ENCODE measurements at places on chromosomes 12 and 14.

GRCh38 chr14:75654127-75654732 lies 6.4 kb downstream of the ERG28 start:
- peak; percentile 70 for DNase-seq

GRCh38 chr12:132550014-132550802 lies 60.2 kb downstream of the LRCOL1 start:
- DNase-seq = no peak

GRCh38 chr12:4265280-4265679 lies 8.3 kb upstream of the CCND2 start:
- DNase-seq = no peak

DNA sequence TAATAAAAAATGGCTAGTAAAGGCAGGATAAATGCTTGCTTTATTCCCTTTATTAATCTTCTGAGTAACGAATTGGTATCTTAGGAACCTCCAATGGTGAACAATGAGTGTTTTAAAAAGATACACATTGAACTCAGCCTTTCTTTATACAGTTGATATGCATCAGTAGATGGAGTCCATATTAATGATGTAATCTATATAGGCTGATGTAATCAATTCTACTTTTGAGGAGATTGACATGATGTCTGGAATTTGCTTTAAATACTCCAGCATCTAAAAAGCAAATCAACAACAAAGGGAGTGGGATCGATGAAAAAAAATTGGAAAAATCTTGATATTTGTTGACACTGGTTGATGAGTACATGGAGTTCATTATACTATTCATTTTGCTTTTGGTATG lies 106.2 kb downstream of the ANO4 start:
- no peak for DNase-seq

- no peak for DNase-seq
Measured at GRCh38 chr12:38919191-38919590, 13.8 kb upstream of the CPNE8 start.

DNA sequence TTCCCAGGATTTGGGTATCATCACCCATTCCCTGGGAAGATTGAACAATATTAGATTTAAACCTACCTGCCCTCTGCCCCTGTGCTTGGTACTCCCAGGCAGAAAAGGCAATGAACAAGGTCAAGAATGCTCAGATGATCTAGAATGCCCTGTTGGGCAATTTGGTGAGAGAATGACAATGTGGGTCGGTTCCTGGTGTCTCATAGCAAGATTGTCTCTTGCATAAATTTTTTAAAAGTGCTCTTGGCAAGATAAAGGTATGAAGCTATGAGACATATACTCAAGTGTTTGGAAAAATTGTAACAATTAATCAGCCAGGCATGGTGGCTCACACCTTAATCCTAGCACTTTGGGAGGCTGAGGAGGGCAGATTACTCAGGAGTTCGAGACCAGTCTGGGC lies 86.0 kb upstream of the OTX2 start:
- DNase-seq = no peak

DNA sequence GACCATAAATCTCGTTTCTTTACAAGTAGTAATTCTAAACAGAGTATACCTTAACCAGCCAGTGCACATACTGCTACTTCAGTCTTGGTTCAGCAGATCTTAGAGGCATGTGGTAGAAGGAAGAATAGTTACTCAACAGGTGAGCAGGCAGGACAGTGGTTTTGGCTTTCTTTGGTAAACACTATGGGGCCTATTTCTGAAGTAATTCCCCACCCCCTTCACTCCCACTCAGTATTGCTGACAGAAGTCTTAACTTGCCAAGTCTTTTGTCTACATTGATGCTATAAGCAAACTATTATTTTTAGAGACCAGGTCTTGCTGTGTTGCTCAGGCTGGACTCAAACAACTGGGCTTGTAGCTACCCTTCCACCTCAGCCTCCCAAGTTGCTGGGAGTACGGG lies 68.5 kb downstream of the FBXO34 start:
- DNase-seq = peak; percentile 17

DNA sequence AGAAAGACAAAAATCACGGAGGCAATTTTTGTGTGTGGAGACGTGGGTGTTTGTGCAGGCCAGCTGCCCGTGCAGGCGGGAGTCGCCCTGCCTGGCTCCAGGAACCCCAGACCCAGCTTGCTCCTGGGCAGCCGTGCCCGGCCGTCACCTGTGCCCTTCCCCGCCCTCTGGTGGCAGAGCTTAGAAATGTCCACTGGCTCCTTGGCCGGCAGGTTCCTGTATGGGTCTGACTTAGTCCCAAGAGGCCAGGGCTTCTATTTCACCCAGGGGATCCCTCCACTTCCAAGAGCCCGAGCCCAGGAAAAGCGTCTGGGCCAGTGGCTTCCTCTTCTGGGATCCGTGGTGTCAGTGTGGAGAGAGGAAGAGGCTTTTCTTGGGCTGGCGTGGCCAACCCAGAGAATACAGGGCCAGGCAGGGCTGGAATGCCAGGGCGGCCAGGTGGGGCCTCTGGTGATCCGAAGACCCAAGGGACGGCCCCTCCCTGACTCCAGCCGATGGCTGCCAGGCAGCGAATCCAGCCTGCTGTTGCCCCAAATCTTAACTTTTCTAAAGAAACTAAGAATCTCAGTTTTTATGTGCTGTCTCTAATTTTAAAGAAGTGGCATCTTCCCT lies 120.9 kb downstream of the TMEM132C start:
- DNase-seq = no peak

DNA sequence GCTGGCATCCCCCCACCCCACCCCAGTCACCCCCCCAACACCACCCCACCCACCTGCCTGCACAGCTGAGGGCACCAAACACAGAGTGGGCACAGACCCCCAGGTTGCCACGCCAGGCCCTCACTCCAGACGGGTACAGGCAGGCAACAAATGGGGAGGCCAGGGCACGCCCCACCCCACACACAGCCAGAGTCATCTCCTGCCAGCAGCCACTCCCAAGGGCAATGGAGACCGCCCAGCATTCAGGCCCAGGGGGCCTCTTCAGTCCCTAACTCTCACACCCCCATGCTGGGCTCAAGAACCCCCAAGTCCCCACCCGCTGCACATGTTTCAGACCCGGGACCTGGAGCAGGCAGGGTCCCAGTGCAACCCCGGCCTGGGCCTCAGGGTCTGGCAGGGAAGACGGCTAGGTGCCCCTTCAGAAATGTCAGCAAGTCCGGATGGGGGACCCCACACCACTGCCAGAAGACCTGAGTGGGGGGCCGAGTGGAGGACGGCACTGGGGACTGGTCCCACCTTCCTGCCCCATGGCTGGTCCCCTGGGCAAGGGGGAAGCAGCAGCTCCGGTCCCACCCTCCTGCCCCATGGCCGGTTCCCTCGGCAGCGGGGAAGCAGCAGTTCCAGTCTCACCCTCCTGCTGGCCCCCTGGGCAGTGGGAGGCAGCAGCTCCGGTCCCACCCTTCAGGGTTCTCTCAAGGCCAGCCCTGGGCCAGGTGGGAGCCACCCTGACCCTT lies 11.9 kb downstream of the AKT1 start:
- DNase-seq = no peak

DNA sequence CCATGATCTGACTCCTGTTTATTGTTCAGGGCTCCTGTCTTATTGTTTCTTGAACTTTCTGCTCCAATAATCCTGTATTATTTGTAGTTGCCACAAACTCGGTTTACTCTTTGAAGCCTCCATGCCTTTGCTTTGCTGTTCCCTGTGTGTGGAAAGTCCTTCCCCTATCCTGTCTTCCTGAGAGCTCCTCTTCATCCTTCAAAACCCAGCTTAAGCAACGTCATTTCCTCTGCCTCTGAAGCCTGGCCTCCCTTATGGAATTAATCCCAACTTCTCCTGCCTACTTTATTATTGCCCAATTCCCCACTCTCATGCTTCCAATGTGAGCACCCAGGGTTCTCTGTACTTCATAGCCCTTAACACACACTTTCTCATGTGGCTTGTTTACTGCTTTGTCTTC lies 766.2 kb downstream of the MED13L start:
- DNase-seq = no peak

GRCh38 chr12:64749461-64750200 lies 9.6 kb downstream of the GNS start:
- no peak for DNase-seq

- DNase-seq = no peak
Measured at GRCh38 chr12:109582636-109583035, 9.0 kb downstream of the MVK start.

- no peak for DNase-seq
Measured at GRCh38 chr12:103572312-103573045, 14.6 kb upstream of the STAB2 start.

GRCh38 chr12:70663838-70664237 lies 26.6 kb upstream of the PTPRB start:
- DNase-seq = no peak

DNA sequence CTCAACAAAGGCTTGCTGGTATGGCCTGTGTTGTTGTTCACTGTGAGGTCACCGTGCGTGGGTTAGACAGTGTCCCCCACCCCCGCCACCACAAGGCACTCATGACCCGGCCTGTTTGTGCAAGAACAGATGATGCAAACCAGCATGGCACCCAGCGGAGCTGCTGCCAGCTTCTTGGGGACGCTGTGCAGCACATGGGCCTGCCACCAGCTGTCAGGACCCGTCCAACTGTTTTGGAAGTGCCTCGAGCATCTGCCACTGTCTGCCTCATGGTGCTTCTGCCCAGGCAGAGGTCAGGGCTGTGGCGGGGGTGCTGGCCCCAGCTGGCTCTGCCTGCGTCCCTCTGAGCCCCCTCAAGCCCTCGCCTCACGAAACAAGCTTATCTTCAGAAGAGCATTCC lies 1.5 kb downstream of the ASB2 start:
- DNase-seq = no peak

DNA sequence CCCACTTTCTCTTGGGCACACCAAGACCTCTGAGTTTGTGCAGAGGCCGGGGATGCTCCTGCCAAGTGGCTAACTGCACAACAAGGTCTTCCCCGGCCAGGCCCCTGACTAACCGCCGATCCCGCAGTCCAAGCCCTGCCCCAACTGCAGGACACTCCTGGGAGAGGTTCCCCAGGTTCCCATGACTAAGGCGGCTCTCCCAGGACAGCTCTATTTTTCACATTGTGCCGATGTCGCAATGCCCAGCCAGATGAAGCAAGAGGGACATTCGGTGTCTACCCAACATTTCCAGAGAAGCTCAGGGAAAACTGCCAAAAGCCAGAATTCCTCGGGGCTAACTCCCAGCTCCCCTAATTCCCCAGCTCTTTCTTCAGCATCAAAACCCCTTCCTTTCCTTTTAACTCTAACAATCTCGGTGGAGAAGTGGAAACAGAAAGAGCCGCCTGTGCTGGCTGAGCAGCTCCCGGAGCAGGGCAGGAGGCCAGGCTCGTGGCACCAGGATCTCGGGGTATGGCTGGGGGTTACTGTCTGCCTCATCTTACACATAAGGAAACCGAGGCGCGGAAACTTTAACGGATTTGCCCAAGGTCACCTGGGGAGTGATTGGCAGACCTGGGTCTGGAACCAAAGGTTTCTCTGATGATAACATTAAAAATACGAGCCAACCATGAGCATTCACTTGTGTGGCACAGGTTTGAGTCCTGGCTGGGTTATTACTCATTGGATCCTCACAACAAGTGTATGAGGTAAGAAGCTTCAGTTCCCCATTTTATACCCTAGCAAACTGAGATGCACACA lies 318.2 kb downstream of the BCL11B start:
- no peak for DNase-seq

DNA sequence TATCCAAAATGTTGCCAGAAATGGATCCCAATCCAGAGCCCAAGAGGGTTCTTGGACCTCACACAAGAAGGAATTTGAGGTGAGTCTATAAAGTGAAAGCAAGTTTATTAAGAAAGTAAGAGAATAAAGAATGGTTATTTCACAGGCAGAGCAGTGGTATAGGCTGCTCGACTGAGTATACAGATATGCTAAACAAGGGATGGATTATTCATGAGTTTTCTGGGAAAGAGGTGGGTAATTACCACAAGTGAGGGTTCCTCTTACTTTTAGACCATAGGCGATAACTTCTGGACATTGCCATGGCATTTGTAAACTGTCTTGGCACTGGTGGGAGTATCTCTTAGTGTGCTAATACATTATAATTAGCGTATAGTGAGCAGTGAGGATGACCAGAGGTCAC lies 73.6 kb downstream of the ETNK1 start:
- no peak for DNase-seq

GRCh38 chr12:8734873-8735381 lies 37.1 kb downstream of the RIMKLB start:
- DNase-seq = no peak

DNA sequence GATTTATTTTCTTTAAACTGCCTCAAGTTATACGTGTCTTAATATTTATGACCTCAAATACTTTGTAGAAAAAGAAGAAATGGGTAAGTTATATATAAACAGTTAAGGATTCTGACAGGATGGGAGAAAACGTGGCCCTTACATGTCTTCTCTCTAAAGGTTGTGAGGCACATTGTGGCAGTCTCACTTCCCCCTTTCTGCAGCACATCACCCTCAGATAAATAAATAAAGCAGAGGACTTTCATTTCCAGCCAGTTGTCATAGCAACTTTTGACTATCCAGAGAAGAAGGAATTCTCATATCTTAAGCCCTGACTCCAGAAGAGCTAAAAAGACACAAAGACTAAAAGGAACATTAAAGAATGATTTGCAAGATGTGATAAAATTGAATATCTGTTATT lies 28.8 kb upstream of the CEP83 start:
- DNase-seq = no peak

DNA sequence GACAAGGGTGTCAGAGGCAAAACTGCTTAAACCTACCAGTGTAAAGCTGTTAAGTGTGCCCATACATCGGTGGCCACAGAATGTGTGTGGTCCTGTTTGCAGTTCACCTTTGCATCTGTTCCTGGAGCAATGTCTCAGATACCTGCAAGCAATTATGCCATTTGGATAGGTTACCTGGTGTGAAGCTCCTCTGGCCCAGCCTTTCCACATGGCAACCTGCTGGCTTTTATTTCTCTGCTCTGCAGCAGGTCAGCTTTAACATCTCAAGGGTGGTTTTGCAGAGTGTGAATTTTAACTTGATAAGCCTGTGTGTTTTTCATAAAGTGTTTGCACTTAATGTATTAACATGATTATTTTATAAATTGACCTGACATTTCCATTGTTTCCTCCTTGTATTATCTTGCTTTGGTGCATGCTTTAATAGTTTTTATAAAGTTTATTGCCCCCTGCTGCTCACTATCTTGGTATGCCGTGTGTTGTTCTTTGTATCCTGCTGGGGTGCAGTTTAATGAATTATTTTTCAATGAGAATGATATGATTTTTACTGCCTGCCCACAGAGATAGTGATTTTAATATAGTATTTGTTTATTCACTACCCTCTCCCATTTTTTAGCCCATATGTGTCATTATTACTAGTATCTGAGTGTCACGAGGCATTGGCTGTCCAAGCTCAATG lies 403.8 kb downstream of the NPAS3 start:
- DNase-seq = no peak

DNA sequence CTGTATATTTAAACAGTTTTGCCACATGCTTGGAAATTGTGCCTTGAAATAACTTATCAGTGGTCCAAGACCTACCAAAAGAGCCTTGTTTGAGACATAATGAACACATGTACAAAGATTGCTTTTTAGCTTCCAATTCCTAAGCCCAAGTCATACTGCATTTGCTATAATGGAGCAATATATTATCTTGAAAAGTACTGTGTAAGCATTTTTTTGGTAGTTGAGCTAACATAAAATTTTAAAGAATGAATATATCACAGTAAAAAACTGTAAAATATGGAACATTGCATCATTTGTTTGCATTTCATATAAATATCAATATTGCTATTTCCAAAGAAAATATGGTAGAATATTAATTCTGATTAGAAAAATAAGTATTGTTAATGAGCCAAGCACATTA lies 28.8 kb upstream of the HMGA2 start:
- DNase-seq = no peak

All from stimulated activated CD4-positive, alpha-beta T cell treated with anti-CD3 and anti-CD28 coated beads, Interleukin-2, amount 100 ng/mL, for 4 hours (primary cell).